ENCODE measurements at places on chromosomes 5 and 9.

- DNase-seq = no peak
Measured at GRCh38 chr9:137486141-137486490, 27.0 kb upstream of the NSMF start.

DNA sequence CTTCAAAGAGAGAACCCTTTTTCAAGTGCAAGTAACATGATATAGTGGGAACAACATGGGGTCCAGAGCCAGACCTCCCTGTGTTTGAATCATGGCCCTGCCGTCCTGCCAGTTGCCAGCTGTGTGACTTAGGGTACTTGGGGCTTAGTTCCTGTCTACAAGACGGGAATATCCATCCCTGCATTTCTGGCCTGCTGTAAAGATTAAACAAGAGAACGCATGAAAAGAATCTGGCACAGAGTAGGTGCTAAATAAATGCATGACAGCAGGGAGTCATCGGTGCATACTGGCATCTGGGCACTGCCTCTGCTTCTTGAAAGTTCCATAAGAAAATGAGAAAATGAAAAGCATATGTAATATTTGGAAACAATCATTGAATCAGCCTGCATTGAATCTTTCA lies 77.8 kb upstream of the PRRC1 start:
- DNase-seq = no peak

- no peak for DNase-seq
Measured at GRCh38 chr9:4416467-4416866, 73.8 kb upstream of the SLC1A1 start.

GRCh38 chr5:135456238-135457099 lies 4.3 kb upstream of the TIFAB start:
- no peak for DNase-seq
